Stimulated activated CD4-positive, alpha-beta T cell treated with anti-CD3 and anti-CD28 coated beads, TNF-alpha, amount 100 ng/mL, for 4 hours (primary cell): ENCODE measurements at places on chromosomes 2 and 18.

DNA sequence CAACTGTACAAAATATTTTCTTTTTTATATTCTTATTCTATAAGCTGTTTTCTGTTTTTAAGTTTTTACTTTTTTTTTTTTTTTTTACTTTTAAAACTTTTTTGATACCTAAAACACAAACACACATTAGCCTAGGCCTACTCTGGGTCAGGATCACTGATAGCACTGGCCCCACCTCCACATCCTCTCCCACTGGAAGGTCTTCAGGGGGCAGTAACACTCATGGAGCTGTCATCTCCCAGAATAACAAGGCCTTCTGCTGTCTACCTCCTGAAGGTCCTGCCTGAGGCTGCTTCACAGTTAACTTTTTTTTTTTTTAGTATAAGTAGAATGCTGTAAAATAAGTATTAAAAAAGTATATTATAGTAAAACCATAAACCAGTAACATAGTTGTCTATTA lies 415.1 kb downstream of the PTPRM start:
- DNase-seq = no peak

DNA sequence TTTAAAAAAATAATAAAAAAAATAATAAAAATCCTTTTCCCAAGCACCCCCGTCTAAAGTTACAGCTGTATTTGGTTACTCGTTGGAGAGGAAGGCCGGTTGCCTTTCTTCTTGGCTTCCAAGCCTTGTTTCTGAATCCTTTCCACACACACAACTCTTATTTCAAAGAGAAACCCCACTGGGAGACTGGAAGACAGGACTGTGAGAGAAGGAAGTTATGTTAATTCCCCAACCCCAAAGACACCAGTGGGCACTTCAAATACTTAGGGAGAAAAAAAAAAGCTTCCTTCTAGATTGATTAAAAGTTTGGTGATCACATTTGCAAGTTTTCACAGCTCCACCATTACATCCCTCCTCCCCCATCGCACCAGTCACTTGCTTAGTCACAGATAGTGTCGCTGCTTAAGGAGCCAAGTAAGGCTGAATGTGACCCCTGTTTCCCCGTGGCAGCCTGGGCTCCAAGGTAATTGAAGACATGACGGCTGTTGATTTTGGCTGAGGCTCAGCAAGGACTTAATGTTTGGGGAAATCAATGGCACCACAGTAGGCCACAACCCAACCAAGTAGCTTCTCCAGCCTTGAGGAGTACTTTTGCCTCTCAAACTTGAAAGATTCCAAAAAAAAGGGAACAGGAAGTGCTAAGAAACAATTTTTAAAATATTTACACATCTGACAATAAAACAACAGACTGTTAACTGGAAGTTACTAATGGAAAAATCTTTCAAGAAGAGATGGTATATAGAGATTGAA lies 40.8 kb upstream of the FRZB start:
- DNase-seq = no peak

DNA sequence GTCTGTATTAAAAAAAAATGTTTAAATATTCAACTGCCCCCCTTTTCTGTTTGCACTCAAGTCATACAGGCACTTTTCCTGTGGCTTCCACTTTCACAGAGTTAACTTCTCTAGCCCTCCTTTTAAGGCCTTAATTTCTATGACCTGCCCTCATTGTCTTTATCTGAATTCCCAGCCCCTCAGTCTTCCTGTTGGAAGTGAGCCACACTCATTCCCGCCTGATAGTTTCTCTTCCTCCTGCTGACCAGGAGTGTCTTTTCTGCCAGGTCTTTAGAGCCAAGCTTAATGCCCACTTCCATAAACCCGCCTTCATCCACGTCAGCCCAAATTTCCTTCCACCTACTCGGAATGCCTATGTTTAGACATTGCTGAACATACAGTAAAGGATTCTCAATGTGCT lies 10.5 kb downstream of the COPS8 start:
- DNase-seq = no peak

DNA sequence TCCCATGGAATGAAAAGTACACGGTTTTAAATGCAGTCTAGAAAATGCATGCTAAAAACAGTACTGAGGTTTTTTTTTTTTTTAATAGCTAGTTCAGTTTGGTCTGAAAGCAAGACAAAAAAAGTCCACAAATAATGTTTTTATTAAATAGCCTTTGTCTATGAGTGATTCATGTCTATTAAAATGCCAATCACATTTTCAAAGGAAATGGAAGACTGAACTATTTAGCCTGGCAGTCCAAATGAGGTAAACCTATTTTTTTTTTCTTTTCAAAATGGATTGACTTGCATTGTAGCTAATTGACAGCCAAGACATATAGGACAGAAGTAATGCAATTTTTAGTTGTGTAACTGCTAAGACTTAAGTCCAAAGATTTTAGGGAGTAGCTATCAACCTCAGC lies 90.3 kb downstream of the LRP1B start:
- DNase-seq = no peak

- DNase-seq = no peak
Measured at GRCh38 chr2:227335713-227336112, 10.7 kb downstream of the MFF start.
